RCC 7860 (cell line): ENCODE measurements at places on chromosomes 13 and 19.
A peak's percentile ranks its signal among the peaks of the same experiment; 100 is the strongest.

GRCh38 chr19:41792513-41793413, 3.6 kb upstream of the CEACAM3 start:
- no peak for DNase-seq

GRCh38 chr13:113904411-113904810, 40.5 kb upstream of the GAS6 start:
- DNase-seq = peak; percentile 23

DNA sequence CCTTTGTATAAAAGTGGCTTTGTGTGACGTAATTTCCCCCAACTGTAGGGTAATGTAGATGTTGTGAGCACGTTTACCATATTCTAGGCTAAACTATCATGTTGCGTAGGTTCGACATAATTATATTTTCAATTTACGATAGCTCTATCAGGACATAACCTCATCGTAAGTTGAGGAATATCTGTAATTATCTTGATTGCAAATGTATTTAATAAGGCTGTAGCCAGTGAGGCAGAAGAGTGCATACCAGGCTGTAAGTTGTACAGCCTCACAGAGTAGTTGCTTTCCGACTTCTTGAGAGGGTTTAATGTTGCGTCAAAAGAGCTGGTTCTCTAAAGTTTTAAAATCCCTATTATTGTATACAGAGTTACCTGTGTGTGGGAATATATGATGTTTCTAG, 839.4 kb upstream of the GPC6 start:
- DNase-seq = no peak

DNA sequence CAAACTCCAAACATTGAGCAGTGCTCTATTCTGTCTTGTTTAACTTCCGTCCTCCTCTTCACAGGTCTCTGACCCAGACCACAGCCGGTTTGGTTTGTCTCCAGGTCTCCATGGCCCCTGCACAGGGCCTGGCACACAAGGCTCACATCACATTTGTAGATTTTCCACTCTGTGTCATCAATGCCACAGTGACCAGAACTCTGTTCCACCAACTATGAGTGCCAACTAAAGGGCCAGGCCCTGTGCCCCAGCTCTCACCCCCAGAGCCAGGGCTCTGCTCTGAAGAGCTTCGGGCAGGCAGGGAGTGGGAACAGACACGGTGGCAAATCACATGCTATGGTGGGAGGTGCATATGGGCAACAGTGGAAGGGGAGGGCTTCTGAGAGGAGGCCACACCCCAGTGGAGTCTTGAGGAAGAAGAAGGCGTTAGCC, 16.0 kb downstream of the SMG9 start:
- DNase-seq = no peak

DNA sequence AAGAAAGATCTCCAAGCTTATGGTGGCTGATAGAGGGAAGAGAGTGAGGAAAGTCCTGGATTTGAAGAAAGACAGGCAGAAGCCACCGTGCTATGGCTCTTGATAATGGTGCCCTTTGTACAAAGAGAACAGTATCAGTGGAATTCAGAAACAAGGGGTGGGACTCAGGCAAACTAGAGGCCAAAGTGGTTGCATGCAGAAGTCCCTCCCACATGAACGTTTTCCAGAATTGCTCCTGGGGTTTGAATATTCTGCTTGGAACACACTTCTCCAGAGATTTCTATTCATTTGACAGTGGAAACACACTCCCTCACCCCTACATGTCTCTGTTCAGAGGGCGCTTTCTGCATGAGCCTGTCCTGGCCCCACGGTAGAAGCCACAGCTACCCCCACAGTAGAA, 10.1 kb upstream of the MBNL2 start:
- DNase-seq = no peak

GRCh38 chr13:75745387-75745786, 109.3 kb downstream of the LMO7 start:
- no peak for DNase-seq

- DNase-seq = no peak
Observed at GRCh38 chr13:32045982-32046785, 14.6 kb downstream of the FRY start.

GRCh38 chr13:111604097-111604496, 283.7 kb downstream of the TEX29 start:
- DNase-seq = no peak

- no peak for DNase-seq
Observed at GRCh38 chr19:38561053-38561606, 56.6 kb downstream of the MAP4K1 start.

DNA sequence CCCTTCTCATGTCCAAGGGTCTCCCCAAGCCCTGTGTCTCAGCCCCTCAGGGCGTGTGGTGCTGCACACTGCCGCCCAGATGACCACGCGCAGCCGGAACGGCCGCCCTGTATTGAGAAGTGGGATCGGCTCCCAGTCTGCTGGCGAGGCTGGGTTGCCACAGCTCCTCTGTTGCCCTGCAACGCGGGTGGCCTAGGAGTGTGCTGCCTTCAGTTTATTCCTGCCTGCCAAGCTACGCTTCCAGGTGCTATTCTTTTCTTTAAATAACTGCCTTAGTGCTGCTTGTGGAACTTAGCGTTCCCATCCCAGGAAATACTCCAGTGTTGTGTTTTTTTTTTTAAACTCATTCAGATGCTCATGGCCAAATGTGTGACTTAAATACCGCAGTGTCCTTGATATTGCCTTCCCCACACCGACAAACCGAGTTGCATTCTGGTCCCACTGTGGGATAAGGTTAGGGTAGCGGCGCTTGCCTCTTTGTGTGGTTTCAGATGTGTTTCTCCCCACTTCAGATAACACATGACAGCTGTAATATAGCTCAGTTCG, 16.6 kb downstream of the ACTN4 start:
- no peak for DNase-seq
